BJ (cell line): ENCODE measurements at places on chromosomes 2 and 18.
A peak's percentile ranks its signal among the peaks of the same experiment; 100 is the strongest.

- DNase-seq: no peak
Measured at GRCh38 chr2:199279146-199279545, 178.6 kb downstream of the SATB2 start.

DNA sequence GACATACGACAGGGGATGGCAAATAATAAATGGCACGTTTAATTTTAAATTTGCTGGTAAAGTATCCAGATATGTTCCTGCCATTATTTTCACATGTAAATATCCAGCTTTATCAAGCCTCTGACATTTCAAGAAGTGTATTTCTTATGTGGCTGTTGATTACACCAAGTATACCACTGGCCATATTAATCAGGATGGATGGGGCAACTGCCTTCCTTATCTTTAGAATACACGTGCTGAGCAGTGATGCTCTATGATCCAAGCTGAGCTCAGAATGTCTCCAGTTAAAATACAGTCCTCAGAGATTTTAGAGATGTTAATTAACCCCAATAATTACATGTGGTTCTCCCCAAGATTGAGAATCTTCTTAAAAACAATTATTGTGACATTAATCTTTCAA lies 38.3 kb upstream of the RAPGEF4 start:
- no peak for DNase-seq

DNA sequence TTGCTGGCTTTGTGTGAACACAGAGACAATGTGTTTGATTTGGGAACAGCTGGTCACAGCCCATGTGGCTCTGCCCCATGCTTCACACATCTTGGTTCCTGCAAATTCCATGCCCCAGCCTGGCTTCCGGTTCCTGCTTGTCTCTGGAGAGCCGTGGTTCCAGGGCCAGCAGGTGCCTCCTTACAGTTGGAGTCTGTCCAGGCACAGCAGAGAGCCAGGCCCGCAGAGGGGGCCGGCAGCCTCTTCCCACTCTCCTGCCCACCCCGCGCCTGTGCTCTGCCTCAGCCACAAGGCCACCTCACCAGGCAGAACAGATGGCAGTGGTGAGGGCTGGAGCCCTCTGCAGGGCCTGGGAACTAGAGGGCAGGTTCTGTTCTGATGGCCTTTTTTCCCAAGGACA lies 81.5 kb downstream of the LDLRAD4 start:
- no peak for DNase-seq

GRCh38 chr18:77208964-77209363 lies 40.7 kb upstream of the GALR1 start:
- no peak for DNase-seq

- DNase-seq: no peak
Measured at GRCh38 chr2:109164311-109164710, 35.3 kb downstream of the SH3RF3 start.

GRCh38 chr2:15899751-15900493 lies 40.4 kb upstream of the MYCN start:
- DNase-seq: no peak

- peak; percentile 56 for DNase-seq
Measured at GRCh38 chr2:54999182-54999581, 51.1 kb downstream of the RTN4 start.

DNA sequence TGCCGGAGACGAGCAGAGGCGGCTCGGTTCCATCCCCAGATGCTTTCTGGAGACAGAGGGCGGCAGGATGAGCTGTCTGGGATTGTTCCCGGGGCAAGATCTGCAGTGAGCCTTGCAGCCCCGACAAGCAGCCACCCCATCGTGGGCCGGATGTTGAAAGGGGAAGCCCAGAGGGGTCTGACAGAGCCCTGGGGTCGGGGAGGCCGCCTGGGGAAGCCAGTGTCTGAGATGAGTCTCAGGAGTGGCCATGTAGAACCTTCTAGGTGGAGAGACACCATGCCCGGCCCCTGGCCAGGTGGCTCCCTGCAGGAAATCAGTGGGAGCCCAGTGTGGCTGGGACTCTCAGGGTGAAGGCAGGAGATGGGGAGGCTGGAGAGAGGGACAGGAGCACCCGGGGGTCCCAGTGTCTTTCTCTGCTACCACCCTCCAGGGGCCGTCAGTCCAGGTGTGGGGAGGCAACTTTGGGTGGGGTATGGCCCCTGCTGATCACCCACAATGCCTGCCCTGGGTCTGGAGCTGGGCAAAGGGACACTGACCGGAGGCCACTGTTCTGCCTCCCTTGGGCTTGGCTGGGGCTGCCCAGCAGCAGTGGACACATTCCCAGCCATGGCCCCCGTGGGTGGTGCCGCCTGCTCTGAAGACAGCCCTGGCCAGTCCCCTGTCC lies 128.3 kb upstream of the HS6ST1 start:
- DNase-seq: no peak

GRCh38 chr2:85840091-85840490 lies 48.7 kb downstream of the ST3GAL5 start:
- no peak for DNase-seq

DNA sequence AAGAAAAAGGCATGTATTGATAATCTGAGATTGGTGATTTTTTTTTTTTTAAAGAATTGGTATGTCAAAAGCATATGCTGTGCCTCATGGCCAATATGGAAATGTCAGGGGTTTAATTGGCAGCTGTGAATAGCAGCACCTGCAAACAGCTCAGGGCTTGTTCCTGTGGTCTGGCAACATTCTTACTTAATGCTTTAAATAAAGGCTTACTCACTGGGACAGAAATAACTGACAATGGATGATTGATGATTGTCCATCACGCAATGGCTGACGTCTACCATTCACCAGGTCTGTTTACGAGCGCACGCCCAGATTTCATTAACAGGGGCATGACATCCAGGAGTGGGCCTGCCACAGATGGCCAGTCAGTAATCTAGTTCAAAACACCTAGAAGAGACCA lies 66.7 kb downstream of the ETAA1 start:
- no peak for DNase-seq
